A549 treated with dexamethasone at 1 μM for 4 hours (cell line): ENCODE measurements at places on chromosomes 6 and 20. TPM values are rescaled to one million over a fixed set of nuclear protein-coding genes. Genes with fewer than 3 reads are reported as not detected.

The SPATS1 gene
- total RNA-seq: not detected in 5 replicates

The TUBB2B gene
- 14.2 to 16.9 TPM (median 15.4 TPM) in 5 replicates for total RNA-seq

The MOXD1 gene
- total RNA-seq: 1.2 to 1.7 TPM (median 1.5 TPM) in 5 replicates

The OPRL1 gene
- 0.91 to 2.0 TPM (median 1.5 TPM) in 5 replicates for total RNA-seq

The ZNF831 gene
- not detected in 5 replicates for total RNA-seq

The MYB gene
- total RNA-seq: 0.70 to 1.2 TPM (median 0.89 TPM) in 5 replicates

The CFB gene
- total RNA-seq: 1.4 to 2.1 TPM (median 1.6 TPM) in 5 replicates

The LCA5 gene
- total RNA-seq: 0.39 to 0.95 TPM (median 0.61 TPM) in 5 replicates

The SCUBE3 gene
- total RNA-seq: 0.05 to 0.11 TPM (median 0.06 TPM) in 5 replicates

The ZNF311 gene
- total RNA-seq: 0.14 to 0.18 TPM (median 0.15 TPM) in 5 replicates

The GPLD1 gene
- total RNA-seq: 0.45 to 1.4 TPM (median 1.3 TPM) in 5 replicates

The TP53TG5 gene
- not detected in 5 replicates for total RNA-seq

The TEAD3 gene
- 5.9 to 8.0 TPM (median 7.2 TPM) in 5 replicates for total RNA-seq
